ENCODE measurements at places on chromosomes 5 and 9.

DNA sequence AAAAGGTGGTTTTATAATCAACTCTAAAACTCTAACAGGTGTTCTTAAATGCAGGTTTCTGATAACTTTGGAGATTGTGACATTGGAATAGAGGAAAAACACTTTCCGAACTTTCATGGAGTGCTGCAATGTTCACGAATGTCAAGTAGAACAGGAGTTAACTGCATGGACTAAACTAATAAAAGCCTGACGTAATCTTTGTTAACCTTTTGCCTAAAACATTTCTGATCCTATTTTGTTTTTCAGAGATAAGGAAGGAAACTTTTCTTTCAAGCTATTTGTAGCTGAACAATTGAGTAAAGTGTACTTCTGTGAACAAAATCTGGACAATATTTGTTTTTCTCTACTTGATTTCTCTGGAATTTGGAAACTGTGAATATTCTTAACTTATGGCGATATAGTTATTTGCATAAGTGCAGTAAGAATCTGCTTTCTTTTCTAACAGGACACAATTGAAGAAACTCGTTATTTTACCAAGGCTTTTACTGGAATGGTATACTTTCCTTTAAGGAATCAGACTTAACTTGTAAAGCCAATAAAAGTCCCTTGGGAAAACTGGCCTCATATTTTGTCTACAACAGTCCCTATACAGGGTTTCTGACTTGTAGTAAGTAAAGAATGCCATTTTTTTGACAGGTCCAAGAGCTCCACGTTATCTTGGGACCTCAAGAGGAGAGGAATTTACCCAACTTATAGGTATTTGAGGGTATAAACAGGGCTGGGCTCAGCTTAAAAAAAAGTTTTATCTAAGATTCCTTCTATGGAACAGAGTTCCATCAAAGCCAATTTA lies 154.7 kb downstream of the NXNL2 start:
- no peak for DNase-seq

DNA sequence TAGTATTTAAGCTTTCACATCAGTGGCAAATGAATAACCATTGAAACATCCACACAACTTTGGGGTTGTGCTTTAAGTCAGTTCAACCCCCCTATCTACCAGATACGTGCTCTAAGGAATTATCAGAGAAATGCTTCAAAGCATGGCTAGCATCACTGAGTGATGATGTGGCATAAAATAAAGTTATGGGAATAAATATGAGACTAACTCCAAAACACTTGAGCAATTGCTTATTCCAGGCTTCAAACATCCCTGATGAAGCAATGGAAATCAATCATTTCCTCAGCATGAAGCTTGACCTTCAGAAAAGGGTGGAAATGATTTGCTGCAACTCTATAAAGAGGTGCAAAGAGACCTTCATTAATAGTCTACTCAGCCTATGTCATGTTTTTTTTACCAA lies 292.0 kb upstream of the SMC2 start:
- DNase-seq, result no peak

- no peak for DNase-seq
These were observed 36.7 kb downstream of the LPAR1 start for GRCh38 chr9:111001526-111001925.

DNA sequence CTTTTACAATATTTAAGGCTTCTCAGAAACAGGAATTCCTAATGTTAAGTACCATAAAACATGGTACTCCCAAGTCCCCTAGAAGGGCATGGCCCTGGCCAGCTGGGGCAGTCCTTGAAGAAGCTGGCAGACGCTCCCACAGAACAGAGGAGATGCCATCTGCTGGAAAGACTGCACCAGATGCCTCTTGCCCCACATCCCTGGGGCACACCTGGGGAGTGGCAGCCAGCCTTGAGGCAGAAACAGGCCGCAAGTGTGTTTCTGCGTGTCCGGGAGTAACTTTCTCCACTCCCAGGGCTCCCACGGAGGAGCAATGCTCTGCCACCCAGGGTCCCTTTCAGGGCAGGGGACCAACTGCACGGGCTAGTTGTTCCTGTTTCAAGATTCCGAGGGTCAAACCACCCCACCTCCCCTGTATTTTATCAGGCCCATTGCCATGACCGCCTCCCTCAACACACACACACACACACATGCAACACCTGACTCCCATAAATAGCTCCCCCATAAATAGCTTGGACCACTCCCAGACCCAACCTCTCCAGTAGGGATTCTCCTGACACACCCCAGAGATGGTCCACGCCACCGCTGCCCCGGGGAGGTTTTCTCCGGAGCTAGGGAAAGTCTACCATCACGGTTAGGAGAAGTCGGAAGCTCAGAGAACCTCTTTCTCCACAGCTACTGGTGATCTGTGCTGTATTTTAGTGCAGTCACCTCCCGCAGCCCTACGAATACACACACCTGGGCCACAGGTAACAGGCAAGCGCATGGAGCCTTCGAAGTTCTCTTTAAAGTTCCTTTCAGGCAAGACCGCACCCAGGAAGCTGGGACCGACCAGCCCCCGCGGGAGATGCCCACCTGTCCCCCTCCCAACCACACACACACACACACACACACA lies 1.5 kb downstream of the SPOCK1 start:
- no peak for DNase-seq

Measured in BE2C (cell line).